ENCODE measurements at places on chromosomes 3 and 15.

DNA sequence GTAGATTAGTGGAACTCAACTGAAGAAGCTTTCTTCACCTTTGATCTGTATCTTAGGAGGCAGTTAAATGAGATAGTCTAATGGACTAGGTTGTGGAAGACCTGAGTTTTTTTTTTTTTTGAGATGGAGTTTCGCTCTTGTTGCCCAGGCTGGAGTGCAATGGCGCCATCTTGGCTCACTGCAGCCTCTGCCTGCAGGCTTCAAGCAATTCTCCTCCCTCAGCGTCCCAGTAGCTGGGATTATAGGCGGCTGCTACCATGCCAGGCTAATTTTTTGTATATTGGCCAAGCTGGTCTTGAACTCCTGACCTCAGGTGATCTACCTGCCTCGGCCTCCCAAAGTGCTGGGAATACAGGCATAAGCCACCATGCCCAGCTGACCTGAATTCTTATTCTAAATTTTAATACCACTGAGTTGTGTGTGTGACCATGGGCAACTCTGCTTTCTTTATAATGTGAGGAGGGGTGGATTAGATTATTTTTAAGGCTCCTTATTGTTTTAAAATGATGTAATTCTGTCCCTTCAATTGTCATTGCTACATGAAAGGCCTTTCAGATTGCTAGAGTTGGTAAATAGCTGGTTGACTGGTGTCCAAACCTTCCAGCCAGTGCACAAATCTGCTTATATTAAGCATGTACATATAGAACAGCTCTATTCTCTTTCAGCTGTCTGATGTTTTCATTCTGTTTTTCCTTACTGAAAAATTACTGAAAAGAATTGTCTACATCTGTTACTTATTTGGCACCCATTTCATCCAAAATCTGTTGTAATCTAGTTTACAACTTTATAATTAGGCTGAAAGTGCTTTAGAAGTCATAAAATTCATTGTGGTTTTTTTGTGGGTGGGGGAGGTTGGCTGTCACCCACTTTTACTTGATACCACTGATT, 2.3 kb downstream of the LNP1 start:
- DNase-seq, result no peak

GRCh38 chr3:50675179-50676030, 678 bp downstream of the DOCK3 start:
- DNase-seq, result no peak

- peak; percentile 36 for DNase-seq
Observed at GRCh38 chr15:63834500-63835210, 907 bp upstream of the HERC1 start.

DNA sequence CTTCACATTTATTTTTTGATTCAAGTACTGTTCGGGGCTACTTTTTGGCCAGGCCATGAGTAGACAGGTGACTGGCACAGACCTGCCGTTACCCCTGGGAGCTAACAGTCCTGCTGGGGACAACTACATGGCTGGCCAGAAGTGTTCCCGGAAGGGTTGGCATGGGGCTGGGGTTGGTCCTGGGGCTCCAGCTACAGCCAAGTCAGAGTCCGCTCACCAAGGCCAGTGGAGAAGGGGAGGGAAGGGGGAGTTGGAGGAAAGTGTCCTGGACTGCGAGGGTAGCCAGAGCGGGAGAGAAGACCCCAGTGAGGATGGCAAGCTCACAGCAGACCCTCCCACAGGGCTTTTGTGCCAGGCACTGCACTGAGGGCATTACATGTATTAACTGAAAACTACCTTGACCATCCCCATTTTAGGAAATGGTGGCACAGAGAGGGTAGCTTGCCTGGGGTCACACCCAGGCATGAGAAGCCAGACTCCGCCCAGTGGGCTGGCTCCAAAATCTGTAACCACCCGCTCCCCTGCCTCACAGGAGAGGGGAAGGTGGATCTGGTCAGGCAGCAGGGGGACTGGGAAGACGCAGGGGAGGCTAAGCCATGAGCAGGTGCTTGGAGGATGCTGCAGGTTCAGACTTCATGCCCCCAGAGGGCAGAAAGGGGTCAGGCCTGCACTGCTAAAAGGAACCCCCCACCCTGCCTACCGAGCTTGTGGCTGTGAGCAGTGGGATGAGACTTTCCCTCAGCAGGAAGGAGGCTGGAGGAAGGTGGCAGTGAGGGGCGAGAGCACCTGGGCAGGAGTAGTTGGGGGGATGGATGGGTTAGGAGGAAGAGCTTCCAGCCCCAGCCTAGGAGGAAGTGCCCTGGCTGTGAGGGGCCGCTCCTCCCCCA, 38.3 kb upstream of the ESYT3 start:
- no peak for DNase-seq

GRCh38 chr3:50155891-50156290, 767 bp downstream of the SEMA3F start:
- DNase-seq, result no peak

- peak; percentile 24 for DNase-seq
Observed at GRCh38 chr3:169966951-169967915, 626 bp downstream of the SEC62 start.

- no peak for DNase-seq
Observed at GRCh38 chr15:41051139-41051538, 64.9 kb downstream of the INO80 start.

DNA sequence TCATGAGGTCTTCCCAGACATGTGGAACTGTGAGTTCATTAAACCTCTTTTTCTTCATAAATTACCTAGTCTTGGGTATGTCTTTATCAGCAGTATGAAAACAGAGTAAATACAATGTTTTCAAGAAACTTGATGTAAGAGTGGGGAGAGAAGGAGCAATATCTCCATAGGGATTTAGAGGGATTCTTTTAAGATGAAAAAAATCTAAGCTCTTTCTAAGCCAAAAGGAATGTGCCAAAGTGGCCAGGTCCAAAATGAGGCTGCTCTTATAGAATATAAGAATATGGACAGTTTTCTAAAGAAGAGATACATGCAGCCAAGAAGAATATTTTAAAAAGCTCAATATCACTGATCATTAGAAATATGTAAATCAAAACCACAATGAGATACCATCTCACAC, 23.9 kb upstream of the RYK start:
- DNase-seq, result no peak

GRCh38 chr15:64461721-64462162, 1.4 kb downstream of the ZNF609 start:
- DNase-seq, result no peak

DNA sequence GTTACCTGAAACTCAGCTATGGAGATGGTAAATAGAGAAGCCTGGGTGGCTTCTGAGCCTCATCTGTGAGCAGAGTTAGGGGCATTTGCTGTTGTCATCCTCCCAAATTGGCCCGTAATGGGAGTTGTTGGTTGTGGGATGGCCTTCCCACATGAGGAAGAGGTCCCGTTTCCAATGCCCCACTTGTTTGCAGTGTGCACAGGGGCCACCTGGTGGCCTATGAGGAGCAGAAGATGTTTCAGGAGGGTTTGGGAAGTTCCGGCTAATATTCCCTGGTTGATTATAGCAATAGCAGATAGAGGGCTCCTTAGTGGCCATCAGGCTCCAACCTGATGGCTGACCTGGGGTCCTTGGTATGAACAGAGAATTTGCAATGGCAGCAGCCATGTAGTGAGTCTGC, 1546.5 kb downstream of the OTOL1 start:
- no peak for DNase-seq

GRCh38 chr15:59991834-59992233, 12.3 kb upstream of the FOXB1 start:
- DNase-seq, result no peak

DNA sequence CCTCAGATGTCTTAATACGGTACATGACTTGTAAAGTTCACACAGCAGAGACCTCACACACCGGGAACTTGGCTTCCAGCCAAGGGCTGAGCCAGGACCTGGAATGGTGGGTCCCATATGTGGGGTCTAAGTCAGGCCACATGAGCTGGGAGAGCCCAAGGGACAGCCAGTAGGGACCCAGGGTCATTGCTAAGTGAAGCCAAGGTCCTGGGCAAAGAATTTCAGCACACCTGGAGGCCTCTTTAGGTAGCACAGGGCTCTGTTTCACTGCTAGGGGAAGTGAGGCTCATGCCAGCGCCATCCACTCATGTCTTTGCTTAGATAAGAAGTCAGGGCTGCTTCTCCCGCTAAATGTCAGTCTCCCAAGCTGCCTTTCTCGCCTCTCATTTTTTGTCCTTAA, 116.6 kb upstream of the TLE3 start:
- no peak for DNase-seq

- no peak for DNase-seq
Observed at GRCh38 chr3:54771050-54771449, 156.8 kb downstream of the LRTM1 start.

DNA sequence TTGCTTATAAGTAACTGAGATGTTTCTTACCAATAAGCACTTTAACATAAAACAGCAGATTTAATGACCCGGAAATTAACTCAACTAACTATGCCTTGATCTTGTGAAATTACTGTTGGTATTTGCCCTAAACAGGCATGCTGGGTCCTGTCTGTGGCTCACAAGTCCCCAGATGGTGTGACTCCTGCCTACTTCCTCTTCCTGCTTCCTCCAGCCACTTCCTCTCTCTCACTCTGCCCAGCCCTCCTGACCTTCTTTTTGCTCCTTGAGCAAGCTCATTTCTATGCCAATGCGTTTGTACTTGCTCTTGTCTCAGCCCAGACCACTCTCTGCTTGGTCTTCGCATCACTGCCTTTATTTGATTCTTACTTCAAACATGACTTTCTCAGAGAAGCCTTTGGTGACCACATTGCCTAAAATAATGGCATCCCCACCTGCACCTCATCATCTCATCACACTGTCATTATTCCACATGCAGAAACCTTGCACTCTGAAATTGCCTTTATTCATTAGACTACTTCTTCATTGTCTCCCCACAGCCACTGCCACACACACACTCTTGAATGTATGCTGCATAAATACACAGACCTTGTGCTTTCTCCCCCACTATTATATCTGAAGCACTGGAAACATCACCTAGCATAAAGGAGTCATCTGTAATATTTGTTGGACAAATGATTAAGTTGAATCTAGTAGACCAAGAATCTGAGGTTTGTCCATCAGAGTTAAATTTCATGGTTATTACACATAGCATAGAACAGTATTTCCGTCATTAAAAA, 256.3 kb upstream of the SEMA6D start:
- no peak for DNase-seq
